ENCODE measurements at places on chromosomes 5 and 9.

- no peak for DNase-seq
These were observed 673.4 kb downstream of the DTWD2 start for GRCh38 chr5:118314931-118315330.

DNA sequence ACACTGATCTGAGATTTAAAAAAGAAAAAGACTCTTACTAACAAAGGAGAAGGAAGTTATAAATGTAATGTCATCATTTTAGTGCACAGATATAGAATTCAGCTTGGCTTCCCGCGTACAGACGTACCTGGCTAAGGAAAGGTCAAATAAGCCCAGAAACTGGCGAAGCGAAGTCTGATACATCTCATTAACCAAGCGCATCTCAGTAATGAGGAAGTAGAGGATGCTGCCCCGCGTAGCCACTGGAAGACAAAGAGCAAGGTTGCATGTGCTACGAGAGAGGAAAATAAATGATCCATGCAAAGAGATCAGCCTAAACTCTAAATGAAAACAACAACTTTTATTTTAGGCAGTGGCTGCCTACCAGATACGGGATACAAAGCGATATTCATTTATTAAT lies 208.8 kb downstream of the DNAH5 start:
- no peak for DNase-seq

- peak; percentile 20 for DNase-seq
These were observed 175.7 kb downstream of the SAXO1 start for GRCh38 chr9:18857334-18857733.

DNA sequence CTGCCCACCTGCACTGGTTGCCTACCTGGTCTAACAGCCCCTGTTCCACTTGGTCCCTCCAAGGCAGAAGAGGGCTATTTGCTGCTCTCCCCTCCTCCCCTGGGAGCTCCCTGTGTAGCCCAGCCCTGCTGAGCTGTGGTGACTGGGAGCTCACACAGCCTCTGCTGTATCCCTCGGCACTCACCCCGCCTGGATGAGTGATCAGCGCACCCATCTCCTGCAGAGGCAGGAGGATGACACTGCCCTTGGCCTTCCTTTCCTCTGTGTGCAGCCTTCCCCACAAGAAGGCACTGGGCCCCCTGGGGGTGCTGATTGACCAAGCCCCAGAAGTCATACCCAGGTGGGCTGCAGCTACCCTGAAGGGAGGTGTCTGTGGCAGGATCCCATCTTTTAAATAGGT lies 134.2 kb downstream of the ADAMTS2 start:
- DNase-seq = peak; percentile 30

DNA sequence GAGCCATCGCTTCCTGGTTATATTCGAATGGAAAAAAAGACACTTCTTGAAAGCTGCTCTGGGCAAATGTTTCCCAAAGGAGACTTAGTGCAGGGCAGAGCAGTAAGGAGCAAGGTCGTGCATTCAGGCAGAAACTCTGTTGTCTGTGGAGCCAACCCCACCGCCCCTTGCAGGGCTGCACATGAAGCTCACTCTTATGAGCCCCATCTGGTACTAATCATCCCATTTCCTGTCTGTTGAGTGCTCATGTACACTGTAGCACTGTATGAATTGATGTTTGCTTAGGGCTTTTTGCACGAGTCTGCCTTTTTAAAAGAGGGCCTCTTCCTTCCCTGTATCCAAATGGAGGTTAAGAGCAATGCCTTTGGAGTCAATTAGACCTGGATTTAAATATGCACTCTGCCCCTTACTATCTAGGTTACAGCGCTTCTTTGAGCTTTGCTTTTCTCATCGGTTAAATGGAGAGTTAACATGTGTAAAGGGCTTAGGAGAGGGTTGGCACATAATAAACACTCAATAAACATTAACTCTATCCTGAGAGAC lies 25.4 kb downstream of the HMHB1 start:
- DNase-seq = peak; percentile 82

GRCh38 chr5:16051246-16051755 lies 128.3 kb downstream of the MARCHF11 start:
- DNase-seq = no peak

DNA sequence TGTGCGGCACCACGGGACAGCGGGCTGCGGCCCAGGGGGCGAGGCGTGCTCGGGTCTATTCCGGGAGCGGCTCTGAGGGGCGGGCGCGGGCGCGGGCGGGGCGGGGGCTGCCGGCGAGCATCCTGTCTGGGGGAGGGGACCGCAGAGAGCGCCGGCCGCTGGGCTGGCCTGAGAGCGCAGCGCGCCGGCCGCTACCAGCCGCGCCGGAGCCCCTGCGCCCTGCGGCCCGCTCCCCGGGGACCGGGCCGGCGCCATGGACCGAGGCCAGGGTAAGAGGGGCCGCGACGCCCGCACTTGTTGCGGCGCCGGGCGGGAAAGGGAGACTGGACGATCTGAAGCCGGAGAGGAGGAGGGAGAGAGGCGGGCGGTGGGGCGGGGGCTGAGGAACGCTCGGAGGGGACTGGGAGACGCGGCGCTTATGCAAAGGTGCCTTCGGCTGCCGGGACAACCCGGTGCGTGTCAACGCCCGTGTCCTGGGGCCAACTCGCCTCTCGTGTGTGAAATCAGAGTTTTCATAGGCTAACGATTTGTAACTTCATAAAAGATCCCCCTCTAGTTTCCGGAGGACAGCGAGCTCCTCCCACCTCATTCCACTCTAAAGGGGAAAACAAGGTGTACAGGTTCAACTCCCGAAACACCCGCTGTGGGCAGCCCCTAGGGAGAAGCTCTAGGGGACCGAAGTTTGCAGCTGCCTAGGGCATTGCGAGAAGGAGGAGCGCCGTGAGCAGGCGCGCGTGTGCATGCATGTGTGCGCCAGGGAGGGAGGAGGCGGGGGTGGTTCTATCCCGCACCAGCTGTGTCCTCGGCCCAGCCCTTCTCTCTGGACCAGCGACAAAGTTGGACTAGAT lies at the start of gene AFAP1L1:
AFAP1L1 (plus strand) TSS at position 144 of the 848 bp plus-strand sequence; CDS start at position 254, 110 bp downstream.
- DNase-seq = peak; percentile 46

- peak; percentile 86 for DNase-seq
These were observed 152.2 kb downstream of the FGF18 start for GRCh38 chr5:171571663-171572062.

GRCh38 chr9:125261501-125262293 lies at the start of gene GAPVD1:
GAPVD1 (plus strand) TSS chr9:125261826; CDS start chr9:125298922, 37,096 bp downstream.
- peak; percentile 85 for DNase-seq

All from fibroblast of mammary gland (primary cell).